NCI-H526 (cell line): ENCODE measurements at places on chromosomes 7 and 10.

DNA sequence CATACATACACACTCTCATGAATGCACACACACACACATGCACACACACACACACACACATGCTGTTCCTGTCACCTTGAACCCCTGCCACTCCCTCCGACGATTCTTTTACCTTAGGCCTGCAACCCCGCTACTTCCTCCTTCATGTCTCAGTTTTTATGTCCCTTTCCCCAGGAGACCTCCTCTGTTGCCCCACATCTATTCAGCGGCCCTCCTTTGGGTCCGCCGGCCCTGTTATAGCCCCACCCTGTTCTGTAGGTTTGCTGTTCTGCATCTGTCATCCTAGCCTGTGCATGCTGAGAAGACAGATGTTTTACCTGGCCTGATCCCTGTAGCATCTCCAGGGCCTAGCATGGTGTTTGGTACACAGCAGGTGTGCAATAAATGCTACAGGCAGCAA, 161.6 kb upstream of the PCBD1 start:
- no peak for DNase-seq

- no peak for DNase-seq
Observed at GRCh38 chr7:73555411-73555982, 2.0 kb downstream of the BCL7B start.

DNA sequence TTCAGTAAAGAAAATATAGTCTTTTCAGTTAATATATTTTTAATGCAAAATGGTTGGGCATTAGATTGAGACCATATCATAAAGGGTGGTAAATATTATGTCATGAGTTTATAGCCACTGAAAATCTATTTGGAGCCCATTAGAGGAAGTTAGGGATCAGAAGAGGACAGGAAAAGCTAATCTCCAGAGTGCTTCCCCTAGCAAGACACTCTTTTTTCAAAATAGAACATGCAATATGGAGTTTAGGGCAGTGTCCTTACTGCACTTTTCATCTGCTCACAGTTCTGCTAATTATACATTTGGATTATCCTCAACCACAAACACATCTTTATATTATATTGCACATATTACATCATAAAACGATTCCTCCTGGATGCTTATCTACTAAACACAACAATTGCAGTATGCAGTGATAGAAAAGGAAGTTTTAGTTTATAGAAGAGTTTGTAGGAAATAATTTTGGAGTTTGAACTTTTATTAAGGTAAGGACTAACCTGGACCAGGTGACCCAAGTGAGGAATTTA, 159.8 kb downstream of the PHF14 start:
- DNase-seq, result no peak

DNA sequence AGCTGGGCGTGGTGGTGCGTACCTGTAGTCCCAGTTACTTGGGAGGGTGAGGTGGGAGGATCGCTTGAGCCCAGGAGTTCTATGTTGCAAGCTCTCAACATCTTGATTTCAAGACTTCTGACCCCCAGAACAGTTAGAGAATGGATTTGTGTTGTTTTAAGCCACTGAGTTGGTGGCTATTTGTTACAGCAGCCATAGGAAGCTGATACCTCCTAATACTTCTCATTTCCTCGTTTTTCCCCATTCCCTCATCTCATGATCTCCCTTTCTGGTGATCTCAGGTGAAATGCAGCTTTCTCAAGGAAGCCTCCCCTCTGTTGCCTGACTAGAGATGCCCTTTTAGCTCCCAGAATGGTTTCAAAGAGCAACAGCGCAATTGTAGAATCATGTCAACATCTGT, 378.8 kb downstream of the TYW1 start:
- no peak for DNase-seq

DNA sequence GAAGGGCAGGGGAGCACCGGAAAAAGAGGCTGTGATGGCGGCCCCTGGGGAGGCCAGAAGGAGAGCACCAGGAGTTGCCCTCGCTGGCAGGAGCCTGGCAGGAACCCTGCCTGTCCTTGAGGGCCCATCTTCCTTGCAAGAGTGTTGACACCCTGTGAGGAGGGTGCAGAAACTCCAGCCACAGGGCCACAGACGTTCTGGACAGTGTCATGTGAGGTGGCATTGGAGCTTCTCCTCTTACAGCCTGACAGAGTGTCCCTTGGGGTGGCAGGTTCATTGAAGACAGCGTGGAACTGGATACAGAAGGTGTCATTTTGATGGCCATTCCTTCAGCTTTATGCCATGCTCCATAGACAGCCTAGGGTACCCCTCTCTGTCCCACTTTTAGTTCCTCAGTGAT, 54.2 kb downstream of the RBM20 start:
- no peak for DNase-seq
